ENCODE measurements at places on chromosomes 3 and 15. TPM values are rescaled to one million over a fixed set of nuclear protein-coding genes. Genes with fewer than 3 reads are reported as not detected.

The CD86 gene
- total RNA-seq: 11.1 TPM

The IL16 gene
- total RNA-seq: 5.5 TPM

The HAPLN3 gene
- total RNA-seq: 7.6 TPM

The PCSK6 gene
- total RNA-seq: 5.1 TPM

The TMEM42 gene
- total RNA-seq: 4.3 TPM

The GOLGA8Q gene
- total RNA-seq: 0.32 TPM

The SGO1 gene
- 8.3 TPM for total RNA-seq

The SNURF gene
- not detected for total RNA-seq

The ACAN gene
- total RNA-seq: 2.6 TPM

The KLHDC8B gene
- total RNA-seq: 34.6 TPM

The OXSM gene
- 8.0 TPM for total RNA-seq
